ENCODE measurements at places on chromosomes 1 and 21.

DNA sequence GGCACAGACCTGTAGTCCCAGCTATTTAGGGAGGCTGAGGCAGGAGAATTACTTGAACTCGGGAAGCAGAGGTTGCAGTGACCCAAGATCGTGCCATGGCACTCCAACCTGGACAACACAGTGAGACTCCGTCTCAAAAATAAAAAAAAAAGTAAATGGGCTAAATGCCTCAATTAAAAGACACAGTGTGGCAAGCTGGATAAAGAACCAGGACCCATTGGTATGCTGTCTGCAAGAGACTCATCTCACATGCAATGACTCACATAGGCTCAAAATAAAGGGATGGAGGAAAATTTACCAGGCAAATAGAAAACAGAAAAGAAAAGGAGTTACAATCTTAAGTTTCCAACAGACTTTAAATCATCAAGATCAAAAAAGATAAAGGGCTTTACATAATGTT is 40.3 kb downstream of the ACBD6 start:
- no peaks in the 10 kb centered on the region for H3K27me3 ChIP-seq
- no peak for DNase-seq
- H3K4me3 ChIP-seq, result no peak overlapping the region

DNA sequence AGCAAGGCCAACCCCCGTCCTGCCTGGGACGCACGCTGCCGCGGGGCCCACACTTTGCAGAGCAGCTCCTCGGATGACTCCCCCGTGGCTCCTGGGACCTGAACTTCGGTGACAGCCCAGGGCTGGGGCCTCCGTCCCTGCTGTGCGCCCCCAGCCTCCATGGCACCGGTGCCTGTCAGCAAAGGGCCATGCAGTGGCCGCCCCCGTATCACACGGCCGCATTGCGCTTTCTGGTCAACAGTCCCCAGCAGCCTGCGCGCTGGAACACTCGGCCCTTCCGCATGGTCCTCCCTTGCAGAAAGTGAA is 18.0 kb downstream of the NADK start:
- no peak overlapping the region for H3K27ac ChIP-seq
- DNase-seq, result no peak
- H3K27me3 ChIP-seq, result no peaks in the 10 kb centered on the region
- peaks cover 89% of the 10 kb centered on the region for H3K36me3 ChIP-seq

DNA sequence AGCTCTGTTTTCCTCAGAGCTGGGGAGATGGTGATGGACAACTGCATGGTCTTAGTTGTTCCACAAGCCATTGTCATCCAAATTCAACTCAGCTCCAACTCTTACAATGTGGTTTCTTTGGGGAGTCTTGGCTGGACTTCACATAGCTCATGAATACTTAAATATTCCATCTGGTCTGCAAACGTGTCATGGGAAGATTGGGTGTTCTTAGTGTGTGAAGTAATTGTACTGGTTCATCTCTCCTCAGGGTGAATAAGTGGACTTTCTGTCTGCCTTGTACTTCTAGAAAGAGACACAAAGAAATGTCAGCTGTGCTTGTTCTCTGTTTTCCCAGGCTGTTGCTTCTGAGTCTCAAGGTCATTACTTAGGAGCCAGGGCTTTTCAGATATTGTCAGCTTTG is 106.6 kb downstream of the VPS13D start:
- peak overlapping the region; percentile 82 for H3K27ac ChIP-seq
- H3K4me3 ChIP-seq, result no peak overlapping the region
- no peak for DNase-seq
- H3K36me3 ChIP-seq, result peaks cover 36% of the 10 kb centered on the region

DNA sequence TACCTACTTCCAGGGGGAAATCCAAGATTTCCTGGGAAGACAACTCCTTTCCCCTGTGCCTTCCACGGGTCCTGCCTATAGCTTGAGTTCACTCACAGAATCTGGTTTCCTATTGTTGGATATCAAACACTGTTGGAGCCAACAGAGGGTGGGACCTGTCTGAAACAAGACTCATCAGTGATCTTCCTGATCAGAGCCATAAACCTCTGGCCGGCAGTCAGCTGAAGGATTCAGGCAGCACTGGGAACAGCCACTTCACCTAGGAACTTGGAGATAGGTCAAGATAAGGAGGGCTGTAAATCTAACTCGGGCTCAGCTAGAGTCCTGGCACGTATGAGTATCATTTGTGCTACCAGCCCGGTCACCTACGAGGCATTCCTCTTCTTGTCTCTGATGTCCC is 23.3 kb downstream of the SH3BP5L start:
- H3K4me1 ChIP-seq, result no peaks in the 10 kb centered on the region
- no peak overlapping the region for H3K27ac ChIP-seq
- no peaks in the 10 kb centered on the region for H3K27me3 ChIP-seq
- no peaks in the 10 kb centered on the region for H3K36me3 ChIP-seq

- H3K4me1 ChIP-seq, result no peaks in the 10 kb centered on the region
- no peak for DNase-seq
- no peak overlapping the region for H3K4me3 ChIP-seq
- H3K36me3 ChIP-seq, result no peaks in the 10 kb centered on the region
- H3K27me3 ChIP-seq, result no peaks in the 10 kb centered on the region
- peak overlapping the region; percentile 69 for H3K27ac ChIP-seq
Observed at GRCh38 chr1:7721940-7722669, 49.0 kb upstream of the VAMP3 start.

GRCh38 chr21:38268864-38269575 is 12.2 kb downstream of the KCNJ15 start:
- no peak for DNase-seq
- H3K4me3 ChIP-seq, result no peak overlapping the region
- no peaks in the 10 kb centered on the region for H3K36me3 ChIP-seq
- no peaks in the 10 kb centered on the region for H3K4me1 ChIP-seq
- H3K27me3 ChIP-seq, result no peaks in the 10 kb centered on the region

GRCh38 chr1:38777464-38777957 is 82.1 kb downstream of the RRAGC start:
- no peak overlapping the region for H3K27ac ChIP-seq
- H3K4me1 ChIP-seq, result no peaks in the 10 kb centered on the region
- peak; percentile 32 for DNase-seq
- no peaks in the 10 kb centered on the region for H3K27me3 ChIP-seq

GRCh38 chr1:118947003-118947765 is 41.0 kb downstream of the TBX15 start:
- H3K4me3 ChIP-seq, result no peak overlapping the region
- no peak for DNase-seq
- H3K4me1 ChIP-seq, result no peaks in the 10 kb centered on the region
- H3K36me3 ChIP-seq, result no peaks in the 10 kb centered on the region

- DNase-seq, result no peak
- no peak overlapping the region for H3K4me3 ChIP-seq
- H3K27ac ChIP-seq, result no peak overlapping the region
- no peaks in the 10 kb centered on the region for H3K27me3 ChIP-seq
- no peaks in the 10 kb centered on the region for H3K4me1 ChIP-seq
Observed at GRCh38 chr1:245906207-245906606, 600.9 kb downstream of the SMYD3 start.

GRCh38 chr1:2208309-2209239 is 14.0 kb upstream of the FAAP20 start:
- no peaks in the 10 kb centered on the region for H3K27me3 ChIP-seq
- H3K4me1 ChIP-seq, result no peaks in the 10 kb centered on the region
- peak overlapping the region; percentile 95 for H3K27ac ChIP-seq
- no peaks in the 10 kb centered on the region for H3K36me3 ChIP-seq

DNA sequence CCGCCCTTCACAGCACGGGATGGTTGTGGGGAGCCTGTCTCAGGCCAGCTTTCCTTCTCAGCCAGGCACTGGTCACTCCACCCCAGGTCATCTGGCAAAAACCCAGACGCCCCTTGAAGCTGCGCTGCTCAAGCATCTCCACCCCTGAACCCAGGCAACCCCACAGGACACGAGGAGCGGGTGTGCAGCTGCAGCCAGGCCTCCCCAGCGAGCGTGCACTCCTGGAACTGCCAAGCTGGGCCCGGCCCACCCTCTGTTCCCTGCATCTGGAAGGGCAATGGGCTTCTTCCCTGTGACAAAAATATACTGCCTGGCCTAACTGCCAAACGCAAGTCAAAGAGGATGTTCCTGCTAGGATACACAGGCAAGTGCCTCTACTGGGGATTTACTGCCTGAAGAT is 39.7 kb downstream of the SLC66A1 start:
- no peak for DNase-seq
- H3K4me3 ChIP-seq, result no peak overlapping the region
- H3K27me3 ChIP-seq, result no peaks in the 10 kb centered on the region
- no peaks in the 10 kb centered on the region for H3K4me1 ChIP-seq

GRCh38 chr1:248804771-248805681 is 20.7 kb downstream of the SH3BP5L start:
- no peaks in the 10 kb centered on the region for H3K27me3 ChIP-seq
- H3K36me3 ChIP-seq, result no peaks in the 10 kb centered on the region
- H3K4me3 ChIP-seq, result no peak overlapping the region
- no peak overlapping the region for H3K27ac ChIP-seq

GRCh38 chr1:27872059-27872801 is at the start of gene THEMIS2:
Gene THEMIS2 (plus strand): TSS chr1:27872544. CDS start chr1:27872572, 28 bp downstream.
- DNase-seq, result no peak
- H3K4me3 ChIP-seq, result peak within 1 kb of the TSS; percentile 68
- peaks cover 13% of the 10 kb centered on the region for H3K4me1 ChIP-seq
- H3K27me3 ChIP-seq, result no peaks in the 10 kb centered on the region

DNA sequence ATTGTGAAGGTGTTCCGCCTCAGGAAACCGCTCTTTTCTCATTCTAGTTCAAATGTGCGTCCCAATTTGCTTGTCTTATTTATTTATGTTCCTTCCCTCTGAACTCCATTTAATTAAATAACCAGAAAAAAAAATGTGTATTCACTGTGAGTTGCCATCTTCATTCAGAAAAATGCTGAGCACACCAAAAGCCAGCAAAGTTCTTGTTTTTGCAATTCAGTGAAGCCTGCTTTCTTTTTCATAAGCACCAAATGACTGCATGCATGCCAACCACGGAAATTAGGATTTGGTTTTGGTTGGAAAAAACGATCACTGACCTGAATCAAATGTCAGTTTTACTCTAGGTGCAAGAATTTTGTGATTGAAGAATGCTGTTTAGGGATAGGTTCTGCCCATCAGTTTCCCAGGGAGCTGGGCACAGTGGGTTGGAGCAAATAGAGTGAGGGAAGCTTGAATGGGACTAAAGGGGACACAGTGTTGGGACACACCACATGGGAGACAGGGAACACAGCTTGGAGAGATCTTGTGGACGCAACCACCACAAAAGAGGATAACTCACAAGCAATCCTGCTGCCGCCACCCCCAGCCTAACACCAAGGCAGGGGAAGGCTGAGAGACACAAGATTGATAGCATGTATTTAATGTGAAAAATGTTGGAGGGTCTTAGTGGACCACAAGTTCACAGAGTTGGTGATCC is 183.4 kb upstream of the GALNT2 start:
- peak; percentile 13 for DNase-seq
- no peak overlapping the region for H3K27ac ChIP-seq
- no peak overlapping the region for H3K4me3 ChIP-seq
- no peaks in the 10 kb centered on the region for H3K27me3 ChIP-seq

DNA sequence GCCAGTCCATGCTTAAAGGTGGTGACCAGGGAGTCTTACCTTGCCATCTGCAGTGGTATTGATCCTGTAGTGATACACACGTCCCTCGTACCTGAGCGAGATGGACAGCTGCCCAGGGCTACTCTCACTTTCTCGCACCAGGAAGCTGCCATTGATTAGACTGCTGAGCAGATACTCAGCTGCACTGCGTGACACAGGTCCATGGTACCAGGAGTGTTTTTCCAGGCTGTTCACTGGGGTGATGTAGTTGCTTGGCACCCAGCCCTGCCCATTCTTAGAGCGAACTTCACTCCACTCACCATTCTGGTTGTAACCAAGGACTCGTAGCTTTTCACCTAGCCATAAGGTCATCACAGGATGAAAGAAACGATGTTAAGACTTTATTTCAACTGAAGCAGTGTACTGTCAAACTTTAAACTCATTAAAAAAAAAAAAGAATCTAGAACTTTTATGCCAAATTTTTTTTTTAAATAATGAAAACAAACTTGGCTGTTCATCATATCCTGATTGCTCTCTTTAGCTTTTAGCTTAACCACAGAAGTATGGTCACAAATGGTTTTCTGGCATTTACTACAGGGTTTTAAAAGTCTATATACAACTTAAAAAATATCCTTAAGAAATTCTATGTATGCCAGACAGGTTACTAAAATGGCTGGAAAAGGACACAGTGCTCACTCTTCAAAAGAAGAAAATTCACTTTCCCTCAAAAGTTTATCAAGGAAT is 44.6 kb downstream of the TOR3A start:
- no peaks in the 10 kb centered on the region for H3K27me3 ChIP-seq
- H3K27ac ChIP-seq, result no peak overlapping the region
- H3K36me3 ChIP-seq, result peaks cover 5% of the 10 kb centered on the region
- no peak overlapping the region for H3K4me3 ChIP-seq
- peaks cover 19% of the 10 kb centered on the region for H3K4me1 ChIP-seq
- no peak for DNase-seq

GRCh38 chr21:31993826-31994825 is 121.3 kb downstream of the HUNK start:
- no peak overlapping the region for H3K27ac ChIP-seq
- H3K4me3 ChIP-seq, result no peak overlapping the region
- no peaks in the 10 kb centered on the region for H3K36me3 ChIP-seq
- DNase-seq, result no peak
- H3K27me3 ChIP-seq, result no peaks in the 10 kb centered on the region

- H3K27me3 ChIP-seq, result no peaks in the 10 kb centered on the region
- no peaks in the 10 kb centered on the region for H3K36me3 ChIP-seq
- peak overlapping the region; percentile 79 for H3K4me3 ChIP-seq
- DNase-seq, result peak; percentile 58
- peak overlapping the region; percentile 96 for H3K27ac ChIP-seq
Observed at GRCh38 chr21:37266515-37267221, 466 bp downstream of the VPS26C start.

DNA sequence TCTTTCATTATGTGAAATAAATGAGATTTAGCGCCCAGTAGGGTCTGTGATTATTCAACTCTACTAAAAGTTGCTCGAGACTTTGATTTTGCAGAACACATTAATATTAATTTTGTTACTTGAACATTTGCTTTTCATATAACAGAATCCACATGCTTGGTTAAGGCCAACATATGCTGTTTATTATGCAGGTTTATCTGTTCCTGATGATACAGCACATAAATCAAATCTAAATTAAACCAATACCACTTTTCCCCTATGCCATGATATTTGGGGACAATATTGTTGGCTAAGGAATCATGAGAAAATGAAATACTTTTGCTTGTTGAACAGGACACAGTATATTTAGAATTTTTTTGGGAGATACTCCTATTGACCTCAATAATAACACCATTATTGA is 291.1 kb downstream of the USP25 start:
- no peaks in the 10 kb centered on the region for H3K27me3 ChIP-seq
- no peaks in the 10 kb centered on the region for H3K4me1 ChIP-seq
- H3K36me3 ChIP-seq, result no peaks in the 10 kb centered on the region
- no peak overlapping the region for H3K4me3 ChIP-seq

- no peak overlapping the region for H3K27ac ChIP-seq
- H3K4me3 ChIP-seq, result no peak overlapping the region
- DNase-seq, result no peak
- no peaks in the 10 kb centered on the region for H3K36me3 ChIP-seq
- peaks cover under 1% of the 10 kb centered on the region for H3K27me3 ChIP-seq
Observed at GRCh38 chr1:231157311-231157710, 4.5 kb upstream of the TRIM67 start.

GRCh38 chr1:53369761-53370160 is 41.9 kb upstream of the LRP8 start:
- H3K36me3 ChIP-seq, result no peaks in the 10 kb centered on the region
- H3K4me1 ChIP-seq, result no peaks in the 10 kb centered on the region
- no peak overlapping the region for H3K27ac ChIP-seq

GRCh38 chr21:38472412-38473108 is 25.7 kb downstream of the ERG start:
- H3K27ac ChIP-seq, result no peak overlapping the region
- H3K36me3 ChIP-seq, result no peaks in the 10 kb centered on the region
- H3K4me3 ChIP-seq, result no peak overlapping the region
- H3K27me3 ChIP-seq, result no peaks in the 10 kb centered on the region
- H3K4me1 ChIP-seq, result no peaks in the 10 kb centered on the region

- H3K4me3 ChIP-seq, result no peak overlapping the region
- H3K4me1 ChIP-seq, result peaks cover 11% of the 10 kb centered on the region
- peaks cover 52% of the 10 kb centered on the region for H3K36me3 ChIP-seq
- DNase-seq, result no peak
Observed at GRCh38 chr21:25722631-25723030, 12.1 kb downstream of the ATP5PF start.

All from right atrium auricular region (tissue), 2 donors.